Activated effector memory CD4-positive, alpha-beta T cell treated with Interleukin-2 at 50 U/mL for 16 hours (primary cell): ENCODE measurements at places on chromosomes 2 and 18.

- DNase-seq, result no peak
Measured at GRCh38 chr2:44778671-44779476, 162.6 kb upstream of the SIX3 start.

DNA sequence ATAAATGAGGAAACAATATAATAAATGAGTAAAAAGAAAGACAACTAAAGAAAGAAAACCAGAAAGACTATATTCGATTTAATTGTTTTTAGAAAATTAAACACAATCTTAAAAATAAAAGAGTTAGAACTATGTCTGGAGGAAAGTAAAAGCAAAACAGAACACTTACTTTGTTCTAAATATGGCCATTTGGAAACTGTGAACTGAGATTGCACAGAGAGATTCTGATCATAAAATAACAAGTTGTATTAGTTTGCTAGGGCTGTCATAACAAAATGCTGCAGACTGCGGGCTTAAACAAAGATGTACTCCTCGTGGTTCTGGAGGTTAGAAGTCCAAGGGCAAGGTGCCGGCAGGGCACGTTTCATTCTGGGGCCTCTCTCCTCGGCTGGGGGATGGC, 128.1 kb upstream of the AQP4 start:
- no peak for DNase-seq

- DNase-seq, result no peak
Measured at GRCh38 chr2:201233812-201234662, 26.3 kb upstream of the CASP8 start.

GRCh38 chr18:49183921-49184320, 233.2 kb upstream of the SMAD7 start:
- no peak for DNase-seq

- no peak for DNase-seq
Measured at GRCh38 chr2:203328760-203329540, 756 bp downstream of the ABI2 start.

- DNase-seq, result no peak
Measured at GRCh38 chr2:870426-870825, 80.2 kb upstream of the SNTG2 start.

GRCh38 chr2:88606371-88607030, 20.8 kb downstream of the EIF2AK3 start:
- no peak for DNase-seq

GRCh38 chr18:63701952-63702351, 808 bp upstream of the SERPINB11 start:
- no peak for DNase-seq

- DNase-seq, result no peak
Measured at GRCh38 chr18:305003-305501, 37.2 kb upstream of the THOC1 start.

DNA sequence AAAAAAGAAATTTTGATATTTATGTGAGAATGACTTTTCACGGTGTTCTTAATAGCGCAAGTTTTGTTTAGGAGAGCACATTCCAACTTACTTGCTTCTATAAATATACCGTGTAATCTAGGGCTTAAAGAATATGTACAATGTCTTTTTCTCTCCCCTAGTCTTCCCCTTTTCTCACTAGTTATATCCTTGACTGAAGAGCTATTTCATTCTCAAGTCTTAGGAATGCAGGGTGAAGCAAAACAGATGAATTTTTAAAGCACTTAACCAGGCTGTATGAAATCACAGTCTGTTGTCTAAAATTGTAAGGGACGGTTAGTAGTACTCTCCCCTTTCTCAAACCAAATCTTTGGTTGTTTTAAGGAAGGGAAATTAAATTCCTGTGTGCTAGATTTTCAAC, 29.6 kb upstream of the SLC30A6 start:
- DNase-seq, result no peak

GRCh38 chr2:123696021-123696420, 329.1 kb upstream of the CNTNAP5 start:
- no peak for DNase-seq

DNA sequence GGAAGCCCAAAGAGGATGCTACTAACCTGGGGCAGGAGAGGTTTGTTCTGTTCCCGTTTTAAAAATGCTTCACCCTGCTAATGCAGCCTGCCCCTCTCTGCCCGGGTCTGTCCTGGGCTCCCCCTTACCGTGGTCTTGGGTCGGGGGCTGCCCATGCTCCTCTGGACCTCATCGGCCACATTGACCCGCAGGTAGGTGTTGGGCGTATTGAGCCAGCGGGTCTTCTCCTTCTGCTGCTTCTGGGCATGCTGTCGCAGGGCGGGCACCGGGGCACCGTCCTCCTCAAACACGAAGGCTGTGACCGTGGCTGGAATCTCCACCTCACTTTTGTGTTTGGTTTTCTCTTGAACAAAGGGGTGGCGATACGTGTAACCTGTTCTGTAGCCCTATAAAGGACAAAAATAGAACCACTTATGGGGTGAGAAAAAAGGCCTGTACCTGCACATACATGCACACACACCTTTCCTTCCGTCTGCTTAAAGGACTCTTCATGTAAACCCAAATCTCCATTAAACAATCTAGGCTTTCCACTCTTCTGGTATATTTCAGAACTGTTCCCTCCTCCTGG, 89.3 kb downstream of the ADD2 start:
- no peak for DNase-seq

GRCh38 chr18:48867978-48868377, 82.8 kb downstream of the SMAD7 start:
- DNase-seq, result no peak

GRCh38 chr2:223554923-223555322, 47.2 kb downstream of the SCG2 start:
- no peak for DNase-seq

DNA sequence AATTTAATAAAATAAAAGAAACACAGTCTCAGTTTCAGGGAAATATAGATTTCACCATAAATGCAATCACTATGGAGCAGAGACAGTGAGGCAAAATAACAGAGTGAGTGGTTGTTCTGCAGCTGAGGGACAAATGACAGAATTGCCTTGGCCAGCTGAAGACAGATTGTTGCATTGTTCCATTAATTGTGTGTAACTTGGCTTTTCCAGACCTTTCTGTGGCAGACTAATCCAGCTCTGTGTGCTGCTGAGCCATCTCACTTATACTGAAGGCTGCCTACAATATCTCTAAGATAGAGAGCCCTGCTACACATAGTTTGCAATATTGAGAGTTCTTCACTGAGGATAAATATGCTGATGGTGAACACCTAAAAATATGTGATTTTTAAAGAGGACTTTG, 11.5 kb downstream of the LRRTM1 start:
- DNase-seq, result no peak

DNA sequence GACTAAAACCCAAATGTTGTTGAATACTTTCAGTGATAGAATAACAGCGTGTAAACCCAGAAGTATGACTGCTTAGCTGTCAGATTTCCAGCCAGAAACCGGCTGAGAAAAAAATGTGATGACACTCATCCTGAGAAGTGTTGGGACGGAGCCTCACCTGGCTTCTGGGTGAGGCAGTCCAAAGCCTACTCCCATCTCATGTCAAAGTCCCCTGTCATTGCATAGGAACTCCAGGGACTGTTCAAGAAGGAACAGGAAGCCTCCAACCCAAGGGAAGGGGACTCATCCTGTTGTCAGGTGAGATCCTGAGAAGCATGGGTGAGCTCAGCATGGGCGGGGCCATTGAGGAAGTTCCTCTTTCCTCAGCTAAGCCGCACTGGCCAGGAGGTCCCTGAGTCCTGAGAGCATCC, 11.3 kb upstream of the CHRNA1 start:
- no peak for DNase-seq

- no peak for DNase-seq
Measured at GRCh38 chr2:204022550-204022949, 86.0 kb downstream of the ICOS start.

DNA sequence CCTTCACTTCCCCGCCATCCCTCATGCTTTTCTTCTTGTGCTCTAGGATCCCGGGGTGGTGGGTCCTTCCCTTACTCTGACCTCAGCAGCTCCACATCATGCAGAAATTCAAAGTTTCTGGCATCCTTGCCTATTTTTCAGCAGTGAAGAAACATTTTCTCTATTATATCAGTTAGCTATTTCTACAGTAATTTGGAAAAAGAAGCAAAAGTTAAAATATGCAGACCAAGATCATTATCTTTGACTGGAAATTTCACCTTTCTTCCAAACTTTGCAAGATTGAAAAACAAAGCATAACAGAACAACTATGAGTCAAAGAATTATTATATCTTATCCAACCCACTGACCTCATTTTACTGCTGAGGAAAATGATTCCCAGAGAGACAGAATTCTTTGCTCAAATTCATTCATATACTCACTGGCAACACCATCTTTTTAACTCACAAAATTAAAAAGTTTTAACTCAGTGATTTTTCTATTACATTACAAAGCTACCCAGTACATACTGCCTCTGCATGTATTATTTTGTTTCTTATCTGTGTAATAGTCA, 40.5 kb downstream of the ANTXR1 start:
- no peak for DNase-seq

DNA sequence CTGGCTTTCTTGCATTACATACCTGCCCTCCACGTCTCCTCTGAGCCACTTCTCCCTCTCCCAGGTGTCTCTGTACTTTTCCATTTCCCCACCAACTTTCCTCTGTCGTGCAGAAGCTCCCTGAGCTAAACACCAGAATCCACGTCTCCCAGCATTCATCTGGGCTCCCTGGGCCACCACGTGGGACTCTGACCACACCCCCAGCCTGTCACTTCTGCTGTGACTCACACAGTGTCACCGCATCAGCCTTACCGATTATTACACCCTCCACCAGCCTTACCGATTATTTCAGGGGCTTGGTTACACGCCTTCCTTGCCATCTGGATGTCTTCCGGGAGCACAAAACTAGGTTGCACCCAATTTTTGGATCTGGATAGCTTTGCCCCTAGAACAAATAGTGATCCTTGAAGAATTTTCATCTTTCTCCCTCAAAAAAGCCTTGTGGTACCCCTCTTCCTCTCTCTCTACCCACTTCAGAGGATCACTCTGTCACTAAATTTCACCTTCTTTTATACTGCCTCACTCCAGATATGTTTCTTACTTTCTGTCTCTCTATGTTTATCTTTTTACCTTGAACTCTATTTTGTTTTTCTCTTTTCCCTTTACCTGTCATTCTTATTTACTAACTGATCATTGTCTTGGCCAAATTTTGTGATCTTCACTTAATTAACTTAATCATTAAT, 136.9 kb upstream of the CAB39 start:
- DNase-seq, result peak; percentile 21

GRCh38 chr18:3663870-3664512, 214.0 kb downstream of the TGIF1 start:
- no peak for DNase-seq

- DNase-seq, result no peak
Measured at GRCh38 chr2:203177361-203177760, 61.5 kb upstream of the CYP20A1 start.

DNA sequence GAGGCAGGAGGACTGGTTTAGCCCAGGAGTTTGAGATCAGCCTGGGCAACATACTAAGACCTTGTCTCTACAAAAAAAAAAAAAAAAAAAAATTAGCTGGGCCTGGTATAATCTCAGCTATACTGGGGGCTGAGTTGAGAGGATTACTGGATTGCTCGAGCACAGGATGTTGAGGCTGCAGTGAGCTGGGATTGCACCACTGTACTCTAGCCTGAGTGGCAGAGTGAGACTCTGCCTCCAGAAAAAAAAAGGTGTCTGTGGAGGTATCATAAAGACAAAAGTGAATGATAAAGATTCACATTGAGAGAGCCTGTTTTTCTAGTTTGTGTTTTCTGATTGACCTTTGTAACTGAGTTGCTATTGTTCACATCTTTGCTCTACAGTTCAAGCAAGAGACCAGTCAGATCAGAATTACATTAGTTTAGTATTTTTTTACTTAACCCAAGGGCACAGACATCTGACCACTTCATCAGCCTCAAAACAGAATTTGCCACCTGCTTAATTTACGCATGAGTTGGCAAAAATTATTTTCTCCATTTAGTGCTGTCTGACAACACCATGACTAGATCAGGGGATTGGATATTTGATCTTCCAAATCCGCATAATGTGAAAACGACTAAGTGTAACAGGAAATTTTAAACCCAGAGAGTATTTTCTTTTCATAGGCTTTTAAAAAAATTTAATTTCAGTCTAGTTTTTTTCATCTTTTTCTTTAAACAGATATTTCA, 271.0 kb downstream of the TGIF1 start:
- DNase-seq, result no peak

GRCh38 chr2:112061840-112062239, 6.8 kb downstream of the TMEM87B start:
- DNase-seq, result no peak

DNA sequence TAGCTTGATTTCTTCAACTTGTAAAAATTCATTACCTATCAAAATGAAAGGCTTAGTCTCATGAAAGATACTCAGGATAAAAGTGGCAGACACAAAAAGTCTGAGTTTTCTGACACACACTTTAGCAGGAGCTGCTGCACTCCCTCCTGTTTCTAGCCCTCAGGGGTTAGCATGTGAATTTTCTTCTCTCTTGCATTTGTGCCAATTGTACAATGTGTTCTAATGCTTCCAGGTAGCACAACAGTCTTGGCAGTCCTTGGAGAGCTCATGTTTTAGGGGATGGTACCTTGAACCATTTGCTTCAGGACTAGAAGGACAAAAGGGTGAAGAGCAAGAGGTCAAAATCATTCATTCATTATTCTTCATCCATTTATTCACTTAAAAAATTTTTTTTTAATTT, 316.8 kb downstream of the AFF3 start:
- DNase-seq, result no peak

DNA sequence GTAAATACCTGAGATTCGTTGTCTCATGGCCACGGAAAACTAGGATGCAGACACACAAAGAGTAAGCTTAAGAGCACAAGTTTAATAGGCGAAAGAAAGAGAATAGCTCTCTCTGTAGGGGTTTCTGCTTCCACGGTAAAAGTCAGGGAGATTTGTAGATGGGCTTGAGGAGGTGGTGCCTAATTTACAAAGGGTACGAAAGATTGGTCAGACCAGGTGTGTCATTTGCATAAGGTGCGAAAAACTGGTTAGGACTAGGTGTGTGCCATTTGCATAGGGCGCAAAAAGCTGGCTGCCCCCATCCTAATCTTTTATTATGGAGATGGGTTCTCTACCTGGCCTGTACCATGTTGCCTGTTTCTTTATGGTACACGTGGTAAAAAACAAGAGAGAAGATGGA, 170.5 kb upstream of the DOK6 start:
- DNase-seq, result no peak

- no peak for DNase-seq
Measured at GRCh38 chr2:198917275-198917674, 540.5 kb downstream of the SATB2 start.

- DNase-seq, result no peak
Measured at GRCh38 chr2:101533561-101534148, 58.7 kb upstream of the RFX8 start.

- no peak for DNase-seq
Measured at GRCh38 chr2:120528051-120528692, 182.2 kb downstream of the INHBB start.

DNA sequence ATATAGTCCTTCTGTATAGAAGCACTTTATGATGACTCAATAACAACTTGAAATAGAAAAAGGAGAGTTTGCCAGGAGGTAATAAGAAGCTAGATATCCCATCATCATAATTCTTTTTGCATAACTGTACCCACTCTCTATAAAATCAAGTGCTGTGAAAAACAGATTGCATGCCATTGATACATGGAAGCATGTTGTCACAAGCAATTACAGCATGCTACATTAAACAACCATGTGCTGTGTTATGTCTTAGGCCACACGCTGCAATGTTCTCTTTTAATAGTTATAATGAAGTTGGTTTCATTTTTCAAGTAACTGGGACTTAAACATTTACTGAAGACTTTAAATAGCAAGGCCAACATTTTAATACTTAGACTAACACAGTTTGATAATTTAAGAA, 264.2 kb downstream of the RPRM start:
- DNase-seq, result no peak

GRCh38 chr2:28150994-28151393, 241.7 kb upstream of the FOSL2 start:
- DNase-seq, result no peak

- DNase-seq, result no peak
Measured at GRCh38 chr2:143083636-143084035, 45.6 kb upstream of the ARHGAP15 start.
